Mesenteric fat pad (tissue), 1 donor: ENCODE measurements at places on chromosomes 3 and 15. TPM values are rescaled to one million over a fixed set of nuclear protein-coding genes. Genes with fewer than 3 reads are reported as not detected.

DNA sequence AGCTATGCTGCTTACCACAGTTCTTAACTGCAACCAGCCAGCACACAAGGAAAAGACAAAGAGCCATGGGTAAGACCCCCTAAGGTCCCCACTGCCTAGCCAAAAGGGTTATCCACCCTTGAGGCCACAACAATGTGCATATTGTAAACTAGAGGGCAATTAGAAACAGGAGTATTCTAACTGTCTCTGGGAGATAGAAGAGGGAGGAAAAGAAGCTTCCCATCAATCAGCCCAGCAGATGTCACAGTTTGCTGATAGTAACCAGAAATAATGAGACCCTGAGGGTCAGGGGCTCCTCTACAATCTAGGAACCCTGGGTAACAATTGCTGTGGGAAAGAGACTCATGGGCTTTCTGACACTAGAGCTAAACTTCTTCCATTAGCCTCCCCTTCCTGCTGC lies 20.6 kb upstream of the IFT57 start:
- DNase-seq: no peak

GRCh38 chr3:28109829-28110228 lies 131.6 kb upstream of the CMC1 start:
- no peak for DNase-seq

DNA sequence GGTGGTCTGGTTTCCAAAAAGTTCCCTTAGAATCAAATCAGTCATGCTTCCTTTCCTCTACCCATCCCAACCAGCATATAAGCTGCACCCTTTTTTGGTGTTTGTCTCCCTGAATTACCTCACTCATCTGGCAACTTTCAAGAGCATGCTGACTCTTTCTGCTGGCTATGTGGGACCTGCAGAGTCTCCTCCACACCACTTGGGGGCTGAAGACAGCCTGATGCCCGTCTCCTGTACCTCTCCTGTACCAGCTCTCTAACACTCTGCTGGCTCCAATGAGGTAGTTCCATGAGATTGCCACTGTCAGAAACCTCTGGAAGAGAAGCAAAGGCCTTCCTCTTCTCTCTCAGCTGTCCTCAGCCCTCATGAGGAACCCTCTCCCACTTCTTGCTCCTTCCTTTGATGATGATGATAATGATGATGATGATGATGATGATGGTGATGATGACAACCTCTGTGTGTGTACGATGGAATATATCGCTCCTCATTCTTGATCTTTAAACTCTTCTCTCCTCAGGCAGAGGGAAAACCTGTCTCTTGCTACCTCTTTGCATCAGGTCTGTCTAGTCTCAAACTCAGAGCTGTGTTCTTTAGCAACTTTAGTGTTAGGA lies 257.5 kb downstream of the ZNF621 start:
- no peak for DNase-seq

- DNase-seq: no peak
Observed at GRCh38 chr3:120144267-120144666, 50.0 kb upstream of the GSK3B start.

- DNase-seq: no peak
Observed at GRCh38 chr15:72599855-72600464, 54.5 kb upstream of the GOLGA6B start.

DNA sequence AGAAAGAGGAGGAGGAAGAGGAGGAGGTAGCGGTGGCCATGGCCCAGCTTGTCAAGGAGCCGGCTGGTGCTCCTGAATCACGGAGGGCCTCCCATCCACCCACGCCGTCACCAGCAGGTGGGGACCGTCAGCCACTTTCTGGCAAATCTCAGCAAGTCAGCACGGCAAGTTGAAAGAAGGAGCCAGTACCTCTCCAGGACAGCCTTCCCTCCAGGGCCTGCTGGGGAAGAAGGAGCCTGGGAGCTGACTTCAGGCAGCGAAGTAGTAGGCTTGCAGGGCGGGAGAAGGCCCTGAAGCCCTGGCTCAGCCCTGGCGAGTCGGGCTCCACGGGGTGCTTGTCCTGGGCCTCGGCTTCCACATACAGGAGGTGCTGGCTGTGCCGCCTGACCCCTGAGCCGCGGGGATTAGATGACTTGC lies 99.2 kb upstream of the TRPM1 start:
- no peak for DNase-seq

- DNase-seq: no peak
Observed at GRCh38 chr3:71195492-71195891, 388.0 kb downstream of the FOXP1 start.

The CFAP161 gene
- total RNA-seq: 0.71 TPM

DNA sequence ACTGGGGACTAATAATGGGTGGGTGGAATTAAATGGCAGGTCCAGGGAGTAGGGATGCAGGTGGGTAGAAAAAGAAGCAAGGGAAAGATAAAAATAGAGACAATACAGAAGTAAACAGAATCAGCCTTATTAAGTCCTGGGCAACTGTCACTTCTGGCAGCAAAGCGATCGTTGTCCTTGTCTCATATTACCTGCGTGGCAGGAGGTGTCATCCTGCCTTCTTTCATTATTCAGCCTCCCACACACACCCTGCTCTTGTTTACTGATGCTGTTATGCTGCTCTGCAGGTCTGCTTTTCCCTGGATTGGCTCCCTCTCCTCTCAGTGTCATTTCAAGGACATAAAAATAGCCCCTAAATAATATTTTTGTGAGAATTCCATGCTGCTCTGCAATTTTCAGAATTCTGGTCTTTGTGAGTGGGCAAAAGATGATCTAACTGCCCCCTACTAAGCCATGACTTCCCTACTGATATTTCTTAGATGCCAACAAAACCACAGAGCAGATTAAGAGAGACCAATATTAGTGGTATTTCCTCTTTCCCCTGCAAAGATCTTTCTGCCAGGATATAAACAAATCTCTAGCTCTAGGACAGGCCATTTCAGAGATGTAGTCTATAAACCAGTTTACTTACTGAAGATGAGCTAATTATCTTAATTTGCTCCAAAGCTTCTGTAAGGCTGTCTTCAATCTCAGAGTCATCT lies 8.5 kb downstream of the VEPH1 start:
- DNase-seq: no peak

GRCh38 chr3:49415931-49416601 lies 3.8 kb downstream of the TCTA start:
- DNase-seq: no peak

The FBXO40 gene
- total RNA-seq: 0.13 TPM

GRCh38 chr3:111541911-111542483 lies at the start of gene CD96:
Gene CD96 (plus strand): TSS chr3:111542197. CDS start chr3:111542249, 52 bp downstream.
- no peak for DNase-seq

GRCh38 chr15:60372227-60372626 lies 25.6 kb downstream of the ANXA2 start:
- DNase-seq: no peak

DNA sequence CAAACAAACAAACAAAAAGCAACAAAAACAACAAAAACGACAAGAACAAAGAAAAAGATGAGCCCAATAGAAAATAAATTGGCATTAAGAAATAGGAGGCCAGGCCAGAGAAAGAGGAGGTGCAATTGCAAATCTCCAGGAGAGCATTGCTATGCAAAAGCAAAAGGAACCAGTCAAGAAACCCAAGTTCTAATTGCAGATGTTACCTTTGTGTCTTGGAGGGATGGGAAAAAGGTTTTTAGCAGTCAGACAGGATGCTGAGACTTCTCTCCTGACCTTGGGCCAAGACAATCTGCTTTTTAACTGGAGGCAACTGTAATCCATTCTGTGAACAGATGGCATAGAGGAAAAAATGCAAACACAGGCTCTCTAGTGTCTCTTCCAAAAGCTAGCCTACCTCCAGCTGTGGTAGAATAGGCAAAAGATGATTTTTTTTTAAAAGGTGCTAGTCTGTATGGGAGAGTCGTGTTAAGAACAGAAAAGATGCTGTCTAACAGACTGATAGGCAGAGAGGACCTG lies 56.4 kb downstream of the LSAMP start:
- DNase-seq: no peak

The GRK7 gene
- total RNA-seq: not detected

The ISLR gene
- 35.5 TPM for total RNA-seq

- DNase-seq: no peak
Observed at GRCh38 chr3:121063628-121064027, 155.6 kb downstream of the STXBP5L start.
